ENCODE measurements at places on chromosomes 2 and 18. TPM values are rescaled to one million over a fixed set of nuclear protein-coding genes. Genes with fewer than 3 reads are reported as not detected.
A peak's percentile ranks its signal among the peaks of the same experiment; 100 is the strongest.

GRCh38 chr2:222554517-222554916 lies 101.4 kb downstream of the FARSB start:
- DNase-seq: no peak

FOXI3 gene
- not detected for total RNA-seq

DNA sequence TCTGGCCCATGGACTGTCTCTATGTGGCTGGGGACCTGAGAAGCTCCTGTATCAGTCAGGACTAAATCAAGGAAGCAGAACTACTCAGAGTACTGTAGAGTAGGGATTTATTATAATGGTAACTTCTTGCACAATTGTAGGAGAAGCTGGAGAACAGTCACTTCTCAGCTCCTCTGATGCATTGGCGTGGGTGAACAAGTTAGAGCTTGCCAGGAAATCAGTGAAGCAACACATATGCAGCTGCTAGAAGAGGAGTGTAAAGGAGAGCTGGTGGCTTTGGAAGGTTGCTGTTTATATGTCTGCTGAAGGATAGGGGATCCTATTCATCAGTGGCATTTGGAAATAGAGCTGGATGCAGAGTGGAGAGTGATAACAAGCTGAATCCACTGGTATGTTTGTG lies 215.5 kb upstream of the CWC22 start:
- no peak for DNase-seq

- DNase-seq: no peak
These were observed 64.0 kb upstream of the REG3A start for GRCh38 chr2:79223539-79223938.

CNRIP1 gene
- total RNA-seq: not detected

LYG2 gene
- total RNA-seq: not detected

DNA sequence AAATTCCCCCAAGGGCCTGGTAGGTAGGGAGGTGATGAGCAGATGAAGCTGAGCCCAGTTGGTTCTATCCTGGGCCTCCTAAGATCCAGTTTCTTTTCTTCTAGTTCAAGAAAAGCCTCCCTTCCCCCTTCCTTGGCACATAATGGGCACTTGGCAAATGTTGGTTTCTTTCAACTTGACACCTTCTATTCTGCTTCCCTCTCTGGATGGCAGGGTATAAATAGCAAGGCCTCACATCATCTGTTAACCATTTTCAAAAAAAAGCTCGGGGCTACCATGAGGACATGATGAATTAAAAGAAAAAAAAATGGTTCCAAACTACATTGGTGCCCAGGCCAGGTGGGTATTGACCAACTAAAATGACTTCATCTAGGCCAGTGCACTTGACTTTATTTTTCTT lies 29.9 kb downstream of the CTAGE1 start:
- DNase-seq: no peak

- DNase-seq: no peak
These were observed 177.4 kb downstream of the CAPN13 start for GRCh38 chr2:30629866-30630265.

GRCh38 chr2:183347969-183348368 lies 223.7 kb downstream of the NUP35 start:
- no peak for DNase-seq

DNA sequence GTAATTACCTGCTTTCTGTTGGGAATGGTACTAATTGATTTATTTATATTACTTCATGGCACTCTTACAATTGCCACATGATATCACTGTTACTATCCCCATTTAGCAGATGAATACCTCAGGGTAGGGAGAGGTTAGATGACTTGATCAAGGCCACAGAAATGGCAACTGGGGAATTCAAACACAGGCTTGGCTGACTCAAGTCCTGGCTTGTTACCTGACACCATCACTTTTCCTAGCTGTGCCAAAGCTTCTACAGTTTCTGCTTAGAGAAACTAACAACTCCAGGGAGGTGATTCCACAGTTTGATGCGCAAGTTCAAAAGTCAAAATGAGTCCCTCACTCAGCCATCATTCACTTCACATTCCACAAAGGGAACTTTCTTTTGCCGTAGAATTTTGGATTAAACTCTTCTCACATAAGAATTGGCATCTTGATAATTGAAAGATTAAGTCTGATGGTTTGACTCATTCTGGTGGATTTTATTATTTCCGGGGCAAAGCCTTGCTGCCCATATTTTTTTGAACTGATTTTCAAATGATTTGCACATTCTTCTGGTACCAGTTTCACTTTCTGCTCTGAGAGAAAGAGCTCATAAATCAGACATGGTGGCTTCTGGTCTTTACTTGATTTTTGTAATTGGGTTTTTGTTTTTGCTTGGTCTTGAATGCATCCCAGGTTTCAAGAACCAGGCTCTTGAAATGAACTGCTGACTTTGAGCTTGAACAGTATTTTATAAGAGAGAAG lies 656.8 kb downstream of the BCL11A start:
- no peak for DNase-seq

DNA sequence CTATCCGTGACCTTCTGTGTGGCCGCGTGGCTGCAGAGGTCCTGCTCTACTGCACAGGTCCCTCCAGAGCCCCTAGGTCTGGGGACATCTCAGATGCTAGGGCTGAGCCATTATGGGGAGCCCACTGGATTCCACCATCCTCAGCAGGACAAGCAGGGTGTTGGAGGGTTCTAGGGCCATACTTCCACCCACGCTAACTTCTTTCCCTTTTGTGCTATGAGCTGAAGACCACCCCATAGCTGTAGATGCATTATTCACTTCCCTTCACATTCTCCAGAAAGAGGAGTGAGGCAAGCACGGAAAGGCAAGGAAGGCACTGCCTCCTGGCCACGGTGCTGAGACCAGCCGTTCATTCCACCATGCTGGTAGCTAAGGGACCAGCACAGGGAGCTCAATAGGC lies 149.5 kb upstream of the MYCN start:
- no peak for DNase-seq

TGFA gene
- total RNA-seq: 1.7 TPM

GRCh38 chr2:88452980-88453582 lies 588 bp upstream of the FOXI3 start:
- DNase-seq: no peak

DNA sequence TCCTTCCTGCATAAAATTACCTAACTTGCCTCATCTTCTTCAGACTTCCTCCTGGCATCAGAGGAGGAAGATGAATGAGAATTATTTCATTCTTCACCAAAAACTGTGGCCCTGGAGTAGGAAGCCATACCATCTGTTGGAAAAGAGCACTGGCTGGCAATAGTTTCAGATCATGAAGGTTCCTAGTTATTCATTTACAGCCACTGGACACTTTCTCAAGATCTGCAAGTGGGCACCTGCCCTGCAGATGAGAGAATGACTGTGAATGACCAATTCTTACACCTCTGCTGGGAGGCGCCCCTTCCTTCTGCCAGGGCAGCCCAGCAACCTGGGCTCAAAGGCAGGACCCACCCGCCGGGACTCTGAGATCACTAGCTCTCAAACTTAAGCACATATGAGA lies 13.0 kb downstream of the DIPK1C start:
- no peak for DNase-seq

FAM136A gene
- total RNA-seq: 53.4 TPM

CDH2 gene
- 42.3 TPM for total RNA-seq

WIPF1 gene
- 8.3 TPM for total RNA-seq

GRCh38 chr2:15678909-15679308 lies 87.2 kb downstream of the DDX1 start:
- no peak for DNase-seq

CCDC142 gene
- 24.2 TPM for total RNA-seq

SIGLEC15 gene
- total RNA-seq: 0.23 TPM

PJVK gene
- 3.7 TPM for total RNA-seq

GRCh38 chr18:10089881-10090280 lies 176.1 kb downstream of the VAPA start:
- no peak for DNase-seq

GRCh38 chr2:179560257-179560735 lies 295.7 kb upstream of the SESTD1 start:
- no peak for DNase-seq

GRCh38 chr2:75503048-75503607 lies 57.6 kb downstream of the EVA1A start:
- no peak for DNase-seq

DNA sequence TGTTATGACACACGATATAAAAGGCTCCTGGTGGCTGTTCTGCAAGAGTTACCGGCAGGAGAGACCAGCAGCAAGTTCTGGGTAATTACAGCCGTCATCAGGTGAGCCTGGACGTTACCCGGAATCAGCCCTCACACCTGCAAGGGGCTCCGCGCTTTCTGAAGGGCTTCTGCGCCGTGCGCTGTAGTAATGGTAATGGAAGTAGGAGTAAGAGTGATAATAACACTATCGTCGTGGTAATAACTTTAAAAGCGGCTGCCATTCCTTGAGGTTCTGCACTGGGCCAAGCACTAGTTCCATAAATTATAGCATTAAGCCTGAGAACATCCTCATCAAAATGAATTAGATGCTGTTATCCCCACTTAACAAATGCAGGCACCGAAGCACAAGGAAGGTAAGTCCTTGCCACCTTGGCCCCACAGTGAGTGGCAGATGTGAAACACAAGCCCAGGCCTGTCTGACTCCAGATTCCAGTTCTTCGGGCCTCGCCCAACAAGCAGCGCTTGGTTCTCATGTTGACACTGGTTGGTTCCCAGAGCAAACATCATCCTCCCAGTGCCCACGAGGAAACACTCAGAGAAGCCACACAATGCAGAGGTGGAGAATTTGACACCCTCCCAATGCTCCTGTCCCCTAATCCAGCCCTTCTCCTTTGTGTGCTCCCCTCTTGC lies 205.2 kb downstream of the EIPR1 start:
- DNase-seq: no peak

DNA sequence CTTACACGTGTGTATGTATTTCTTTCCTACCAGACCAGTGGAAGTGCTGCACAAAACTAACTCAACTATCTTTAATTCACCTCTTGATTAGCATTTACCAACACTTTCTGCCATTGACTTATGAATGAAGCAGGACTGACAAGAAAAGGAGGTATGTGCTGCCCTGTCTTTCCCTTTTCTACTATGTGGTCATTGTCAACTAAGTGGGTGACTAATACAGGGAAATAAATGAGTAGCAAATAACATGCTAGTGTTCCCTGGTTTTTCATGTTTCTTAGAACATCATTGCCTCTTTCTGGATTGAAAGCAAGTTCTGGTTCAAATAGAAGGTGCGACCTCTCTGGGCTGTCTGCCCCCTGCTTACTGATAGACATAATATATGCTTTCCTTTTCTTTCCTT lies 58.0 kb downstream of the LINC00305 start:
- DNase-seq: no peak

DNA sequence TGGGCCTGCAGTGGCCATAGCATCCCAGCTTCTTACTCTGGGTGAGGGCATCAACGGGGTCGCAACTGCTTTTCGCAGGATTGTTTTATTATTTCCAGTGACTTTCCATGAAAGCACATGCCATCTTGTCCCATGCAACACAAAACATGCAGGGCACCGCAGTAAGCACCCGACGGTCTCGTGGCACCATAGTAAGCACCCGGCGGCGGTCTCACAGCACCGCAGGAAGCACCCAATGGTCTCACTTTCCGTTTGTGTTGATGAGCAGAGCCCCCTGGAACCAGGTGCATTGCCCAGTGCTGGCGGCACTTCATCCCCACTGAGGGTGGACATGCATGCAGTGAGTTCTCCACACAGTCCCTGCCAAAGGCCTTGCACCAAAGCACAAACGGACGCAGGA lies 271.9 kb downstream of the MYT1L start:
- DNase-seq: no peak

- no peak for DNase-seq
These were observed 122.1 kb downstream of the CELF4 start for GRCh38 chr18:37443325-37444055.

GRCh38 chr2:183248866-183249567 lies 124.8 kb downstream of the NUP35 start:
- peak; percentile 5 for DNase-seq

DNA sequence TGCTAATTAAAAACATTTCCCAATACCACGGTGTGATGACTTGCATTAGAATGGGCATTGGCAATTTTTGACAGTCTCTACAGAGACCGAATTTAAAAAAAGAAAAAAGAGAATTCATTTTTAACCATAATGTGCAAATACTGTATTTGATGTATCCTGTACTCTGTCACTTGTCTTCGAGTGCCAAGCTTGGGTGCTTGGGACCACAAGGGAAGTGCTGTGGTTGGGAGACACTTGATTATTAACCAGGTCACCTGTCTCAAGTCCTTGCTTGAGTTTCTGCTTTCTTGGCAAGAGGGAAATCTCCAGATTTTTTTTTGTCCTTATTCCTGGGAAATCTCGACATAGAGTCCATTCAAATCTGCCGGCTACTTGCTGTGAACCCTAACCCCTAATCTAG lies 209.0 kb downstream of the MC4R start:
- DNase-seq: no peak

DNA sequence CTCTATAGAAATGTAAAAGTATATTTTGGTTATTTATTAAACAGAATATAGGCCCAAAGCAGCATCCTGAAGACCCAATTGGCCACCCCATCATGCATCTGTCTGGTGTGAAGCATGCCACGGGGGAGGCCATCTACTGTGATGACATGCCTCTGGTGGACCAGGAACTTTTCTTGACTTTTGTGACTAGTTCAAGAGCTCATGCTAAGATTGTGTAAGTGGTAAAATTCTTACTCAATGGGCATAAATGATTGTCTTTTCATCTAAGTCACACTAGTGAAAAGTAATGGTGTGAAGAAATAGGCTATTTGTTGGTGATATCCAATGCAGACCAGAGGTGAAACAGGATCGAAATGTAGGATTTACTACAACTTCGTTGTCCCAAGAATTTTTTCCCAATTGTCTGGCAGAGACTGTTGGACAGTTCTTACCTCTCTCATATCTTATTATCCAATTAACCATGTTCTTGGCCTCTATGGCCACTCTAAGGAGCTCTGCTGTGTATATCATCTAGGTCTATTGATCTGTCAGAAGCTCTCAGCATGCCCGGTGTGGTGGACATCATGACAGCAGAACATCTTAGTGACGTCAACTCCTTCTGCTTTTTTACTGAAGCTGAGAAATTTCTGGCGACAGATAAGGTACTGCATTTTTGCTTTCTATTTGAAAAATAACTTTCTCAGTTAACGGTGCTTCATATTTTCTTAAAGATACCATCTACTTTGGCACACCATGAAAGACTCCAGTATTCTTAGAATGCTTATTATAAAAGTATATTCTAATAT lies 35.0 kb downstream of the AOX1 start:
- no peak for DNase-seq

INSIG2 gene
- total RNA-seq: 9.9 TPM

- DNase-seq: no peak
These were observed 35.6 kb downstream of the VIT start for GRCh38 chr2:36731941-36732672.

TWIST2 gene
- 4.2 TPM for total RNA-seq

- DNase-seq: no peak
These were observed 57.6 kb downstream of the SESTD1 start for GRCh38 chr2:179207047-179207446.

GRCh38 chr18:34159691-34160185 lies 65.0 kb downstream of the NOL4 start:
- no peak for DNase-seq

- DNase-seq: no peak
These were observed 143.5 kb upstream of the LMAN1 start for GRCh38 chr18:59502274-59503175.

GRCh38 chr2:149040451-149040850 lies 2.0 kb downstream of the LYPD6B start:
- no peak for DNase-seq

- DNase-seq: no peak
These were observed 156.9 kb downstream of the GRB14 start for GRCh38 chr2:164464376-164464775.
